Activated CD4-positive, alpha-beta T cell treated with anti-CD3 and anti-CD28 coated beads, Interleukin-2, amount 10 ng/mL, durations not matched to agents 24 days and 14 days (primary cell): ENCODE measurements at places on chromosomes 6 and 20. TPM values are rescaled to one million over a fixed set of nuclear protein-coding genes. Genes with fewer than 3 reads are reported as not detected.

ZNF512B gene
- total RNA-seq: 26.0 and 26.9 TPM in 2 replicates

NRN1 gene
- total RNA-seq: 4.0 and 4.8 TPM in 2 replicates

GGTLC1 gene
- total RNA-seq: not detected in 2 replicates

EEF1E1 gene
- total RNA-seq: 93.6 and 95.9 TPM in 2 replicates

FRS3 gene
- 4.7 and 6.8 TPM in 2 replicates for total RNA-seq

CRYBG1 gene
- 9.3 and 10.0 TPM in 2 replicates for total RNA-seq

NFATC2 gene
- total RNA-seq: 65.0 and 66.4 TPM in 2 replicates

ENPP5 gene
- total RNA-seq: not detected in 2 replicates

- H3K4me1 ChIP-seq: peaks cover 18% of the 10 kb centered on the region
- peaks cover 78% of the 10 kb centered on the region for H3K36me3 ChIP-seq
- DNase-seq: no peak
- H3K4me3 ChIP-seq: no peak overlapping the region
Observed at GRCh38 chr20:24964506-24964840, 15.4 kb downstream of the CST7 start.

GRCh38 chr6:37029249-37029971, 24.0 kb downstream of the FGD2 start:
- H3K4me1 ChIP-seq: peaks cover 58% of the 10 kb centered on the region
- H3K27me3 ChIP-seq: no peaks in the 10 kb centered on the region
- H3K27ac ChIP-seq: peak overlapping the region; percentile 70

- no peak overlapping the region for H3K27ac ChIP-seq
- H3K36me3 ChIP-seq: peaks cover 8% of the 10 kb centered on the region
- H3K27me3 ChIP-seq: peaks cover 13% of the 10 kb centered on the region
Observed at GRCh38 chr6:119470893-119471542, 121.5 kb upstream of the MAN1A1 start.

- H3K4me1 ChIP-seq: peaks cover 18% of the 10 kb centered on the region
- no peak overlapping the region for H3K4me3 ChIP-seq
- H3K36me3 ChIP-seq: peaks cover 2% of the 10 kb centered on the region
- no peak for DNase-seq
- H3K27ac ChIP-seq: no peak overlapping the region
- no peaks in the 10 kb centered on the region for H3K27me3 ChIP-seq
Observed at GRCh38 chr20:62025394-62025793, 40.3 kb downstream of the TAF4 start.

DNA sequence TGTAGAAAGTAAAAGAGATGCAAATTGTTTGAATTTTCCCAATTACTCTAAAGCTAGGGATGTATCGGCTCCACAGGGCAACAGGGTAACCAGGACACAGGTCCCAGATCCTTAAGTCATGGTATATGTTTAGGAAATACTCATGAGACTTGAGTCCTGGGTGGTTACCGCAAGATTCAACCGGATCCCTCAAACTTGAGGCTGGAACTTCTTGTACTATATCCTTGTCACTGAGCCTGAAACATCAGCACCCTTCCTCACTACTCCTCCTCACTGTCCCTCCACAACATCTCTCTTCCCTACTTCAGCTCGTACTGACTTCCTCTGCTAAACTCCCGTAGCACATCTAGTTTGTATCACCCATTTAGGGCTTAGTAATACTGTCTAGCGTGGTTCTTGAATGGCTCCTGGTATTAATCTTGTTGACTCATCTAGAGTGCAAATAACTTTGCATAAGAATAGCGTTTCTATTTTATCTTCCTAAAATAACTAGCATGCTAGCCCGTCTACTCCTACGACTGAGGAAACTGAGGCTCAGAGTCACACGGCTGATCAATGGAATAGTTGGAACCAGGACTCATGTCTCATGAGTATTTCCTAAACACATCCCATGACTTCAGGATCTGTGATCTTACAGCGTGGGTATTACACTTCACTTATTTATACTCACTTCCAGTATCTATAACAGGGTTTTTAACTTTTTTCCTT, 72.1 kb downstream of the FILIP1 start:
- DNase-seq: no peak
- peaks cover 11% of the 10 kb centered on the region for H3K4me1 ChIP-seq
- peaks cover 11% of the 10 kb centered on the region for H3K27me3 ChIP-seq
- no peak overlapping the region for H3K4me3 ChIP-seq

DNA sequence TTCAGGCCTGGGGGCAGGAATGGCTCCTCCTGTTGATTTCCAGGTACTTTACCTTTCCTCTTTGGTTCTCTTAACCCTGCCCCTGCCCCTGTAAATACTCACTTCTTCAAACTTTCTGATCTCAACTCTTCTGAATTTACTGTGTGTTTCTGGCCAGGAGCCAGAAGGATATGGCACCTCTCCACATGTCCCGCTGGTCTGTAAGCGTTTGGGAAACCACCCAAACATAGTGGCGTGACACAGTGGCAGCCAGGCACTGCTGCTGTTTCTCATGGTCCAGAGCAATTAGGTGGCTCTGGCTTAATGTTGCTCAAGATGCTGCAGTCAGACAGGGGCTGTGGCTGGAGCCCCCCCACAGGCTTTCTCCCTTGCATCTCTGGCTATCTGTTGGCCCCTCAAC, 374.5 kb downstream of the RNGTT start:
- no peaks in the 10 kb centered on the region for H3K36me3 ChIP-seq
- no peaks in the 10 kb centered on the region for H3K4me1 ChIP-seq
- DNase-seq: no peak
- H3K4me3 ChIP-seq: no peak overlapping the region
- H3K27me3 ChIP-seq: no peaks in the 10 kb centered on the region
- no peak overlapping the region for H3K27ac ChIP-seq

GRCh38 chr6:111472933-111473435, 10.0 kb downstream of the REV3L start:
- DNase-seq: no peak
- H3K27ac ChIP-seq: peak overlapping the region; percentile 27
- peaks cover 8% of the 10 kb centered on the region for H3K36me3 ChIP-seq
- no peak overlapping the region for H3K4me3 ChIP-seq

- no peak overlapping the region for H3K4me3 ChIP-seq
- H3K27ac ChIP-seq: no peak overlapping the region
- H3K4me1 ChIP-seq: peaks cover 12% of the 10 kb centered on the region
- peaks cover 44% of the 10 kb centered on the region for H3K27me3 ChIP-seq
- peak; percentile 44 for DNase-seq
- H3K36me3 ChIP-seq: no peaks in the 10 kb centered on the region
Observed at GRCh38 chr6:166236596-166236995, 68.9 kb upstream of the TBXT start.

- H3K4me1 ChIP-seq: peaks cover 11% of the 10 kb centered on the region
- H3K27me3 ChIP-seq: no peaks in the 10 kb centered on the region
- H3K27ac ChIP-seq: no peak overlapping the region
- no peak for DNase-seq
- no peak overlapping the region for H3K4me3 ChIP-seq
- peaks cover 61% of the 10 kb centered on the region for H3K36me3 ChIP-seq
Observed at GRCh38 chr20:35077341-35077740, 15.3 kb downstream of the TRPC4AP start.

- H3K4me3 ChIP-seq: peak overlapping the region; percentile 71
- H3K27me3 ChIP-seq: no peaks in the 10 kb centered on the region
- H3K27ac ChIP-seq: peak overlapping the region; percentile 95
- no peak for DNase-seq
Observed at GRCh38 chr6:16700916-16701234, 60.4 kb downstream of the ATXN1 start.

GRCh38 chr20:17863577-17864292, 104.9 kb downstream of the SNX5 start:
- H3K4me3 ChIP-seq: no peak overlapping the region
- DNase-seq: no peak
- H3K27me3 ChIP-seq: peaks cover 25% of the 10 kb centered on the region
- H3K27ac ChIP-seq: no peak overlapping the region
- no peaks in the 10 kb centered on the region for H3K36me3 ChIP-seq

DNA sequence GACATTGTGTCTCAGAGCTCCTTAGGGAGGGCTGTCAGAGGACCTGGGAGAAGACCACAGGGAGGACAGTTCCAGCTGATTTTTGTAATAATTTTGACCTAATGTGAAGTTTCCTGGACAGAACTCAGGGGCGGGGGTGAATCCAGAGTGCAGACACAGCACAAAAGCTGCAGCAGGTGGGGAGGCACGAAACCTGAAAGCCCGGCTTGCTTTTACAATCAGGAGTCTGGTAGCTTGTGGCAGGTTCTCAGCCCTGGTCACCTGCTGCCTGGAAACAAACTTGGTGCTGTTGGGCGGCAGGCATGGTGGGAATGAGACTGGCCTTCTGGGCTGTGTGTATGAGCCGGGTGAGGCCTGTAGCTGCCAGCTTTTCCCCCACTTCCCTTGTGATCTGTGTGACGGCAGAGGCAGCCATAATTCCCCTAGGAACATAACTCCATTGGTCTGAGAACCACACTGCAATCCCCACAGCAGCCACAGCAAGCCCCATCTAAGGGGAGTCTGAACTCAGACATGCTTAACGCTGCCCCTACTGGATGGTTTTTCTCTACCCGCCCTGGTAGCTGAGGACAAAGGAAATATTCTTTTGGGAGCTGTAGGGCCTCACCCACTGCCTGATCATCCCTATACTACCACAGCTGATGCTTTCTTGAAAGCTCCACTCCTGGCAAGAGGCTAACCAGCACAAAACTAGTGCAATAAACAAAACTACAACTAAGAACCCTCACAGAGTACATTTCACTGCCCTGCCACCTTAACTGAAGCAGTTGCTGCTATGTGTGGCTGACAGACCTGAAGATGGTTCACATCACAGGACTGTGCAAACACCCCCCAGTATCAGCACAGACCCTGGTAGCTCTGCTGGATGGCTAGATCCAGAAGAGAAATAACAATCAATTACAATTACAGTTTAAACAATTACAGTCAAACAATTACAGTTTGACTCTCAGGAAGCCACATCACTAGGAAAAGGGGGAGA, 1055.1 kb upstream of the GJE1 start:
- H3K4me1 ChIP-seq: no peaks in the 10 kb centered on the region
- no peaks in the 10 kb centered on the region for H3K27me3 ChIP-seq
- no peak overlapping the region for H3K4me3 ChIP-seq
- no peak overlapping the region for H3K27ac ChIP-seq
- no peak for DNase-seq

- no peak overlapping the region for H3K4me3 ChIP-seq
- no peak overlapping the region for H3K27ac ChIP-seq
- no peaks in the 10 kb centered on the region for H3K36me3 ChIP-seq
- H3K27me3 ChIP-seq: peaks cover 10% of the 10 kb centered on the region
Observed at GRCh38 chr6:127100510-127101140, 17.8 kb upstream of the RSPO3 start.

- H3K27me3 ChIP-seq: no peaks in the 10 kb centered on the region
- DNase-seq: no peak
- H3K27ac ChIP-seq: peak overlapping the region; percentile 89
- peaks cover 28% of the 10 kb centered on the region for H3K36me3 ChIP-seq
Observed at GRCh38 chr20:33673410-33674293, 576 bp downstream of the NECAB3 start.

- H3K27ac ChIP-seq: no peak overlapping the region
- no peaks in the 10 kb centered on the region for H3K36me3 ChIP-seq
- H3K4me1 ChIP-seq: no peaks in the 10 kb centered on the region
- no peak for DNase-seq
- H3K27me3 ChIP-seq: peaks cover 29% of the 10 kb centered on the region
Observed at GRCh38 chr6:57006101-57006500, 40.4 kb upstream of the KIAA1586 start.

DNA sequence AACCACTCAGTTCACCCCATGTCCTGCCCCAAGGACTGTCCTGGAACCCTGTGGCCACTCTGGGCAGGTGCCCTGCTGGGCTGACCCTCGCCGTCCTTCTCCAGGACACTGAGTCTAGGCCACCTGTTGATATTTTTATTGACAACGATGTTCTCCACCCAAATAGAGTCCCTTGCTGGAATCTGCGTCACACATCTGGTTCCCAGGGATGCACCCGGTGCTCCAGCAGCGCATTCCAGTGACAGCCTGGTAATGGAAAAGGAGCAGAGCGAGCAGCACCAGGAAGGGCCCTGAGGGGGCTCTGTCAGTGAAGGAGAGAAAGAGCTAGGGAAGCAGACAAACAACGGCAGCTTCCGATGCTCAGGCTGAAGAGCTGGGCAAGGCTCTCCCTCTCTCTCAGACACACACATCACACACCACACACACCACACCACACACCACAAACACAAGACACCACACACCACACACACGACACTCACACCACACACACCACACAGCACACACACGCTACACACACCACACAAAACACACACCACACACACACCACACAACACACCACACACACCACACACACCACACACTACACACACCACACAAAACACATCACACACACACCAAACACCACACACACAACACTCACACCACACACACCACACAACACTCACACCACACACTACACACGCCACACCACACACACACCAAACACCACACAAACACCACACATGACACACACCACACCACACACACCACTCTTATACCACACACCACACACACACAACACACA, 117.9 kb upstream of the THBS2 start:
- no peaks in the 10 kb centered on the region for H3K36me3 ChIP-seq
- no peaks in the 10 kb centered on the region for H3K4me1 ChIP-seq
- no peak overlapping the region for H3K4me3 ChIP-seq
- H3K27ac ChIP-seq: no peak overlapping the region

DNA sequence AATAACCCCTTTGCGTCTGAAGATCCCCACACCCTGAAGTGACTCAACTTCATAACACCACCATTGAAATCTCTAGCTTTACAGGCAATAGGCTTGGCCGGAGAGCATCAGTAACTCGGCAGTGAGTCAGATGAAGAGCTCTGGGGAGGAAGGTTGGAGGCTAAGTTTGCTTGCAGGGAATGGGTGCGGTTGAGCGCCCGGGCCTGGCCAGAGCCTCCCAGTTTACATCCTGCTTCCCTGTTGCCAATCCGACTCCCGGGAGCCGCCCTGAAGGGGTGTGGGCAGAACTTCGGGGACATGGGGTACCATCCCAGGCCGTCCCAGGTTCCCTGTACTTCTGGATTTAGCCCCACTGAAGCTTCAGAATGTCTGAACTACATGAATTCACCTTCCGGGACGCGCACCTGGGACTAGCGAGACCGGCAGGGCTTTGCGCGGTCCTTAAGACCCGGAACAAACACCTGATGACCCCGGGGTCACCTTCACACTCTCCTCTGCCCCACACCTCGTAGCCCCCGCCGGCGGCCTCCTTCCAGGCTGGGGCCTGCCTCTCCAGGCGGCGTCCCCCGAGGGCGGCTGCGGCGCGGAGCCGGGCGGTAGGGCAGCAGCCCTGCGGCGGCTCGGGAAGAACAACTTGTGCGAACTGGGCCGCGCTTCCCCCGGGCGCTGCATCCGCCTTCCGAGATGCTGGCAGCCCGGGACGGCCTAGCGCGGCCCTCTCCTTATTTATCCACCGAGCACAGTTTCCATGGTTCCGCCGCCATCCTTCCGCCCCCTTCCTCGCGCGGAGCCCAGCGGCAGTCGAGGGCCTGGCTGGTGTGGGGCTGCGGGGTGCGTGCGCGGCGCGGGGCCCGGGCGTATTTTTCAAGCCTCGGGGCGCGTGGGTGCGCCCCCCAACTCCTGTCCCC, 56.6 kb upstream of the RREB1 start:
- H3K27me3 ChIP-seq: peaks cover 55% of the 10 kb centered on the region
- no peaks in the 10 kb centered on the region for H3K36me3 ChIP-seq
- peak overlapping the region; percentile 26 for H3K4me3 ChIP-seq
- H3K27ac ChIP-seq: no peak overlapping the region

DNA sequence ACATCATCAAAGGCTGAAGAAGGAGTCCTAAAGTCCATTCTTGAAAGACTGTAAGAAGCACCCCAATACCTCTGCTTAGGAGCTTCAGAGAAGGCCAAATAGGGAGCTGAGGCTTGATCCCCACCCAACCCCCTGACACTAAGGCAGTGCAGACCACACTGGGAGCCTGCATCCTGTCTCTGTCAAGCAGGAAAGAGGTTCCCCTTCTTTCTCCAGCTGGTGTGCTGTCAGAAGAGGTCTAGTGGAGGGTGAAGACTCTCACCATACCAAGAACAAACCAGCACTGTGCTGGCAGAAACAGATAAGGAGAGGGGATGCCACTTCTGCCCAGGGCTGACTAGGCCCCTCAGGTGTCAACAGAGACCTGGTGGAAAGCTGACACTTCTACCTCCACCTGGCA, 19.9 kb downstream of the GZF1 start:
- no peak overlapping the region for H3K4me3 ChIP-seq
- H3K27ac ChIP-seq: no peak overlapping the region
- H3K36me3 ChIP-seq: peaks cover 57% of the 10 kb centered on the region
- no peaks in the 10 kb centered on the region for H3K27me3 ChIP-seq
